MG63 (cell line): ENCODE measurements at places on chromosomes 4 and X. TPM values are rescaled to one million over a fixed set of nuclear protein-coding genes. Genes with fewer than 3 reads are reported as not detected.
A peak's percentile ranks its signal among the peaks of the same experiment; 100 is the strongest.

AFM gene
- total RNA-seq: not detected in 2 replicates

HTN3 gene
- total RNA-seq: not detected in 2 replicates

CCNI gene
- 136 and 165 TPM in 2 replicates for total RNA-seq

EGFL6 gene
- not detected in 2 replicates for total RNA-seq

EDA gene
- total RNA-seq: 0.07 TPM in 1 of 2 replicates, not detected in the other

MAGEA3 gene
- total RNA-seq: not detected in 2 replicates

MRPL1 gene
- total RNA-seq: 43.6 and 46.3 TPM in 2 replicates

CBLL2 gene
- not detected in 2 replicates for total RNA-seq

RTL5 gene
- total RNA-seq: 0.03 TPM in 1 of 2 replicates, not detected in the other

NAA10 gene
- total RNA-seq: 205 and 325 TPM in 2 replicates

NLGN4X gene
- not detected in 2 replicates for total RNA-seq

TLR10 gene
- not detected in 2 replicates for total RNA-seq

TRPC3 gene
- total RNA-seq: not detected in 2 replicates

GRCh38 chr4:25993395-25994185 lies 79.6 kb downstream of the SMIM20 start:
- peak; percentile 36 for DNase-seq

DNA sequence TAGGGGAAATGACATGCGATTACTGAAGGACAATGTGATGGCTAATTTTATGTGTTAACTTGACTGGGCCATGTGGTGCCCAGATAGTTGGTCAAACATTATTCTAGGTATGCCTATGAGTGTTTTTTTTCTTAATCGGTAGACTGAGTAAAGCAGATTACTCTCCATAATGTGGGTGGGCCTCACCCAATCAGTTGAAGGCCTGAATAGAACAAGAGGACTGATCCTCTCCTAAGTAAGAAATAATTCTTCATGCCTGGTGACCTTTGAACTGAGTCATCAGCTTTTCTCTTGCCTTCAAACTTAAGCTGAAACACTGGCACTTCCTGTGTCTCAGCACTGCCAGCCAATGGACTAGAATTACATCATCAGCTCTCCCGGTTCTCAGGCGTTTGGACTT lies 164.0 kb upstream of the FGF13 start:
- peak; percentile 2 for DNase-seq

- no peak for DNase-seq
Measured at GRCh38 chr4:24497221-24497620, 87.1 kb downstream of the DHX15 start.

- DNase-seq: peak; percentile 72
Measured at GRCh38 chr4:76781698-76782595, 116.0 kb downstream of the SOWAHB start.

GRCh38 chr4:89660444-89661172 lies 176.4 kb downstream of the SNCA start:
- no peak for DNase-seq

GRCh38 chrX:148715361-148715760 lies 214.9 kb downstream of the AFF2 start:
- no peak for DNase-seq

- DNase-seq: no peak
Measured at GRCh38 chr4:71045256-71045655, 51.8 kb downstream of the DCK start.

GRCh38 chr4:138034871-138035270 lies 207.3 kb downstream of the SLC7A11 start:
- no peak for DNase-seq
